ENCODE measurements at places on chromosomes 5 and 9. TPM values are rescaled to one million over a fixed set of nuclear protein-coding genes. Genes with fewer than 3 reads are reported as not detected.

DNA sequence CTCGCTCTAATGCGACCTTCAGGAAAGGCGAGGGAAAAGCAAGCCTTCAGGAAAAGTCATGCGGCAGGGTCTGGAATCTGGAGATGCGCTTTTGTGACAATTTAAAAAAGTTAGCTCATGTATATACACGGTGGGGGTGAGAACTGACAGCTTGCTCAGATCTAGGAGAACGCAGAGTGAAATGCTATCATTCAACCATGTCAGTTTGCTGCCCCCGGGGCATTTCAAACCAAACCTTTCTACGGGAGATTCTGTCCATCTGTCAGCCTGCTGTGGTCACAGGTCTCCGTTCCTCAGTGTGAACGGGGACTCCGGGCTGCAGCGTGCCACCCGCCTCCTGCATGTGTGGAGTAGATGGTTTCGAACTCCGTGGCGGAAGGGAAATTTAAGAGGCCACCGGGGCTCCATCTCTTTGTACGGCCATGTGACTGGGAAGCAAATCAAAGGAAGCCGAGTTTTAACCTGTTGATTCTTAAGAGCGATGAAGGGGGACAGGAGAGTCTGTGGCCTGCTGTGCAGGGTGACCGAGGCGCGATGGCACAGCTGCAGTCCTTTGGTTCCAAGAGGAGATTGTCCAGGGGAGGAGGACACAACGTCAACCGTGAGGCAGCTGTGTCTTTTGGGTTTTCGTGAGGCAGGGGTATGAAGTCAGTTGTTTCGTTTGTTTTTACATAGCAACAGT, 45.9 kb downstream of the OTULIN start:
- H3K4me3 ChIP-seq = no peak overlapping the region
- peaks cover 41% of the 10 kb centered on the region for H3K4me1 ChIP-seq
- no peak overlapping the region for H3K27ac ChIP-seq
- no peaks in the 10 kb centered on the region for H3K27me3 ChIP-seq
- DNase-seq = no peak

DNA sequence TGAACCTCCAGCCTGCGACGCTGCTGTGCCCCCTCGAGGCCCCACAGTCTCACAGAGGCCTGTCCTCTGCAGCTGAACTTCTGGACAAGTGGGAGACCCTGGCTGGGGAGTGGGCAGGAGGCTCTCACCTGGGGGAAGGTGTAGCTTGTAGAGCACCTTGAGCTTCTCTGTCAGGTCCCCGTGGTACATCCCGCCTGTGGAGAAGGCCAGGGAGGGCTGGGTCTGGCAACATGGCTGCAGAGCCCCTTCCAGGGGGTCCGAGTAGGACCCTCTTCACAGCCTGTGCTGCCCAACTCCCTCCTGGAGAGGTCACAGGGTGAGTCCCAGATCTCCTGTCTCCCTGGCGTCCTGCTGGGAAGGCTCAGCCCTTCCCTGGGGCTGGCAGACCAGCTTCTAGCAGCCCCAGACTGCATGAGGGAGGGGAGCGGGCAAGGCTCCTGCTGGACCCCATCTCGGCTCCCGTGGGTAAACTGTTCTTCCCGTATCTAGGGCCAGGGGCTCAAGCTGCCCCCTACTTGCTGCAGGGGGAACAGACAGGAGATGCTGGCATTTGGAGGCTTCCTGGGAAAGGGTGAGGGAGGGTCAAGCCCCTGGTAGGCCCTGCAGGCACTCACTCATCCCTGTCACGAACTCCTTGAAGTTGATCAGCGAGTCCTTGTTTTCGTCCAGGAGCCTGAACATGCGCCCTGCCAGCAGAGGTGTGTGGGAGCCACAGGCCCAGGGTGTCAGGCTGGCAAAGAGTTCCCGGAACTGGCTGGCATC, 11.2 kb upstream of the MRNIP start:
- no peak overlapping the region for H3K4me3 ChIP-seq
- H3K27ac ChIP-seq = no peak overlapping the region
- DNase-seq = no peak
- H3K36me3 ChIP-seq = peaks cover 5% of the 10 kb centered on the region
- H3K27me3 ChIP-seq = no peaks in the 10 kb centered on the region
- H3K4me1 ChIP-seq = peaks cover 2% of the 10 kb centered on the region

GRCh38 chr5:22835686-22836085, 17.5 kb downstream of the CDH12 start:
- DNase-seq = no peak
- H3K4me1 ChIP-seq = no peaks in the 10 kb centered on the region
- no peak overlapping the region for H3K4me3 ChIP-seq
- H3K27ac ChIP-seq = no peak overlapping the region
- H3K36me3 ChIP-seq = no peaks in the 10 kb centered on the region

GRCh38 chr5:157020002-157020401, 38.9 kb downstream of the HAVCR1 start:
- no peak overlapping the region for H3K4me3 ChIP-seq
- peaks cover 2% of the 10 kb centered on the region for H3K27me3 ChIP-seq
- H3K27ac ChIP-seq = no peak overlapping the region
- no peak for DNase-seq
- H3K4me1 ChIP-seq = peaks cover 31% of the 10 kb centered on the region
- peaks cover 54% of the 10 kb centered on the region for H3K36me3 ChIP-seq

DNA sequence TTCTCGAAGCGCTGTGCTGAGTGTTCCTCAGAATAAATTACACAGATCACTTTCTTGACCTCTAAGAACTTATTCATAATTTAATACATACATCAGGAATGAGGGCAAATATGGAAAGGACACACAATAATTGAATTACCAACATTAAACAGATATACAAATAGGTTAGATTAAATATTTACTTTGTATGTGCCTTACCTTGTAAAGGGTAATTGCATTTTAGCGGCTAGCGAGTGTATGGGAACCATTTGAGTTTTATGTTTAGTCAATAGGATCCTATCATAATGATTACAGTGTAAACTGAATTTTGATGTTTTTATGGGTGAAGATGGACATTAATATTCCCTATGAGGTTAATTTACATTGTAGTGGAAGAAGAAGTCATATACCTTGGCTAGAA, 1187.1 kb upstream of the WWC1 start:
- DNase-seq = no peak
- no peaks in the 10 kb centered on the region for H3K27me3 ChIP-seq

FOCAD gene
- total RNA-seq = 37.7 TPM

Measured in activated CD8-positive, alpha-beta memory T cell treated with anti-CD3 and anti-CD28 coated beads, Interleukin-2, amount 10 ng/mL, durations not matched to agents 7 days and 5 days (primary cell).